Activated T-cell treated with anti-CD3 and anti-CD28 coated beads, Interleukin-2, amount 50 U/mL, for 4 hours (primary cell): ENCODE measurements at places on chromosomes 5 and 9.

GRCh38 chr5:179212870-179213269, 132.4 kb downstream of the ADAMTS2 start:
- DNase-seq: no peak

- DNase-seq: no peak
Measured at GRCh38 chr5:10902145-10902544, 141.1 kb upstream of the DAP start.

GRCh38 chr5:133661389-133661788, 49.0 kb upstream of the FSTL4 start:
- DNase-seq: no peak

- DNase-seq: no peak
Measured at GRCh38 chr5:65062469-65063083, 293.8 kb downstream of the CWC27 start.

GRCh38 chr9:72648324-72649126, 127.1 kb downstream of the TMC1 start:
- DNase-seq: no peak

DNA sequence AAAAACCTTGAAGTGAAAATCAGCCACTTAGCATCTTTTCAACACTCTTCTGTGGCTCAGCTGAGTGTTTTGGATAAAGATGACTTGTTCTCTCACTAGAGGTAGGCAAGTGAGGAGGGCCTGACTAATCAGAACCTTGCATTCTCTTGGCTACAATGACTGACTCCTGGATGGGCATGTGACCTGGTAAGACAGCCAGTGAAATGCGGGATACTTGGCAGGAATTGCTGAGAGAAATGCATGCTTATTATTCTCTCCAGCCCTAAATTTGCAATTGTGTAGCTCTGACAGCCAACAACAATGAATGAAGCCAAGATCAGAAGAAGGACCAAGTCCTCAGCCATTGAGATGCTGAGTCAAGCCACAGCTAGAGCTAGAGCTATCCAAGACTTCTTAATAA, 490.5 kb upstream of the ZNF608 start:
- DNase-seq: no peak

- no peak for DNase-seq
Measured at GRCh38 chr5:54671681-54672080, 154.1 kb downstream of the SNX18 start.
